Activated CD8-positive, alpha-beta T cell treated with anti-CD3 and anti-CD28 coated beads, Interleukin-2, amount 10 ng/mL, durations not matched to agents 7 days and 5 days (primary cell): ENCODE measurements at places on chromosomes 4 and X. TPM values are rescaled to one million over a fixed set of nuclear protein-coding genes. Genes with fewer than 3 reads are reported as not detected.

Gene GLRA2
- total RNA-seq, result not detected

DNA sequence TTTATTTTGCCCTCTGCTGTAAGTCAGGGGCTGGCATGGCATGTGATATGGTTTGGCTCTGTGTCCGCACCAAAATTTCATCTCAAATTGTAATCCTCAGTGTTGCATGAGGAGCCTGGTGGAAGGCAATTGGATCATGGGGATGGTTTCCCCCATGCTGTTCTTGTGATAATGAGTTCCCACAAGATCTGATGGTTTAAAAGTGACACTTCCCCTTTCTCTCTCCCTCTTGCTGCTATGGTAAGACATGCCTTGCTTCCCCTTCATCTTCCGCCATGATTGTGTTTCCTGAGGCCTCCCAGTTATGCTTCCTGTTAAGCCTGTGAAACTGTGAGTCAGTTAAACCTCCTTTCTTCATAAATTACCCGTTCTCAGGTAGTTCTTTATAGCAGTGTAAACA lies 72.0 kb upstream of the MSX1 start:
- H3K36me3 ChIP-seq, result peaks cover 4% of the 10 kb centered on the region
- no peak overlapping the region for H3K27ac ChIP-seq

Gene F8A2
- total RNA-seq, result not detected

Gene ZNF674
- 4.1 TPM for total RNA-seq

DNA sequence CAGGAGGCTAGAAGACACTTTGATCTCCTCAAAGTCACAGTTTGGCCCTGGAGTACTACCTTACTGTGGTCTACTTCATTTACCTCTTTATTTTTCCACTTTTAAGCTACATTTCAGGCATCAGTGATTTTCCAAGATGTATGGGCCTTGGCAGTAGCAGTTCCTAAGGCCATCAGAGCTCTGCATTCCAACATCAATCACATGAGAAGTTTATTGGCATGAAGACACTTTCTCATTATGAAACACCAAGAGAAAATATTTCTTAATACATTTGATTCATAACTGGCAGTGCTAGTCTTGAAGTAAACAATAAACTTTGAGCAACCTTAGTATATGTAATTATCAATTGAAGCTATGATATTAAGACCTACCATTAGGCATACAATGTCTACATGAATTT lies 178.1 kb downstream of the IL15 start:
- no peak for DNase-seq
- H3K4me1 ChIP-seq, result no peaks in the 10 kb centered on the region
- no peak overlapping the region for H3K27ac ChIP-seq
- H3K27me3 ChIP-seq, result no peaks in the 10 kb centered on the region
- no peak overlapping the region for H3K4me3 ChIP-seq
- no peaks in the 10 kb centered on the region for H3K36me3 ChIP-seq

DNA sequence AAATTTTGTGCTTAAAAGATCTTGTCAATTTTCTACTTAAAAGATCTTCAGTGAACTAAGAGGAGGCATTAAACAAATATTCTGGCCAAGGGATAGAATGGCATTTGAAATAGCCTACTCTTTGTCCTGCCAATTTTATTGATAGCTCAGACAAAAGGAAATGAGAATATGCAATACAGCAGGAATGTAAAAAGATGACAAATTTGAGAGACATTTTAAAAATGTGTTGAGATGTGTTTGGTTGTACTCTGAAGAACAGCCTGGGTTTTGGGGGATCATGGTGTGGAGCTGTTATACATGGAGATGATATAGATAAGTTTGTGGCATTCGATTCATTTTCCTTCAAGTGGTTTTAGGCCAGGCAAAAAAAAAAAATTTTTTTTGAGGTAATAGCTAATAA lies 11.6 kb upstream of the MAD2L1 start:
- no peaks in the 10 kb centered on the region for H3K36me3 ChIP-seq
- no peak overlapping the region for H3K4me3 ChIP-seq
- DNase-seq, result no peak
- H3K27ac ChIP-seq, result no peak overlapping the region

Gene ARX
- total RNA-seq, result not detected

- H3K27ac ChIP-seq, result no peak overlapping the region
- H3K4me1 ChIP-seq, result peaks cover 65% of the 10 kb centered on the region
- H3K27me3 ChIP-seq, result peaks cover 2% of the 10 kb centered on the region
- no peak overlapping the region for H3K4me3 ChIP-seq
- H3K36me3 ChIP-seq, result peaks cover 4% of the 10 kb centered on the region
- no peak for DNase-seq
Measured at GRCh38 chr4:78661086-78661690, 109.6 kb downstream of the ANXA3 start.

DNA sequence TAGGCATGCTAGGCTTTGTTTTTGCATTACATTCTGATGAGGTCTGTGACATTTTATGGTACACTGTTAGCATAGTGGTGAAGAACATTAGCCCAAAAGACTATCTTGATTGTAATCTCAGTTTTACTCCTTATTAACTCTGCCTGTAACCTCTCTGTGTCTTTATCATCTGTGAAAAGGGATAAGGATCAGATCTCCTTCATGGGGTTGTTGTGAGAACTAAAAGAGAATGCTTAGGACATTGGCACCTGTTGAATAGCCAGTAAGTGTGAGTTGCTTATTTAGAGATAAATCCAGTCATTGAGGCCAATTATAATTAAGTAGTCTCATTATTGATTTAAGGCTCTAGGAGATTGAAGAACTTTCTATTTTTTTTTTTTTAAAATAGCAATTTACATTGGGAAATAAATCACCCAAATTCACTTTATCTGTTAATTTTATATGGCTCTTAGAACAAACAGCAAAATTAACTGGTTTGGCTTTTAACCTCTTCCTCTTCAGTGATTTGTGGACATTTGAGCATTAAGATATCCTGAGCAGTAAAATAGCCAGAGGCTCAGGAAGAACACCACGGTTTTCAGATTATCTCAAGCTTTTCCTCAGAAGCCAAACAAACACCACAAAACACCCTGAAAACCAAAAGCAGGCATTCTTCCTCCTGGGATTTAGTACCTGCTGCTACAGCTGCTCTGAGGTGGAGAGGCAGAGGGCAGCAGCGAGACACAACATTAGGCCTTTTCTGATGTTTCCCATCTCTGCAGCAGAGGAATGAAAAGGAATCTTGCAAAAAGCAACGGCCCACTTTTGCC lies 192.9 kb downstream of the ARHGAP10 start:
- H3K27ac ChIP-seq, result no peak overlapping the region
- H3K4me1 ChIP-seq, result no peaks in the 10 kb centered on the region
- DNase-seq, result peak; percentile 33
- H3K36me3 ChIP-seq, result no peaks in the 10 kb centered on the region

DNA sequence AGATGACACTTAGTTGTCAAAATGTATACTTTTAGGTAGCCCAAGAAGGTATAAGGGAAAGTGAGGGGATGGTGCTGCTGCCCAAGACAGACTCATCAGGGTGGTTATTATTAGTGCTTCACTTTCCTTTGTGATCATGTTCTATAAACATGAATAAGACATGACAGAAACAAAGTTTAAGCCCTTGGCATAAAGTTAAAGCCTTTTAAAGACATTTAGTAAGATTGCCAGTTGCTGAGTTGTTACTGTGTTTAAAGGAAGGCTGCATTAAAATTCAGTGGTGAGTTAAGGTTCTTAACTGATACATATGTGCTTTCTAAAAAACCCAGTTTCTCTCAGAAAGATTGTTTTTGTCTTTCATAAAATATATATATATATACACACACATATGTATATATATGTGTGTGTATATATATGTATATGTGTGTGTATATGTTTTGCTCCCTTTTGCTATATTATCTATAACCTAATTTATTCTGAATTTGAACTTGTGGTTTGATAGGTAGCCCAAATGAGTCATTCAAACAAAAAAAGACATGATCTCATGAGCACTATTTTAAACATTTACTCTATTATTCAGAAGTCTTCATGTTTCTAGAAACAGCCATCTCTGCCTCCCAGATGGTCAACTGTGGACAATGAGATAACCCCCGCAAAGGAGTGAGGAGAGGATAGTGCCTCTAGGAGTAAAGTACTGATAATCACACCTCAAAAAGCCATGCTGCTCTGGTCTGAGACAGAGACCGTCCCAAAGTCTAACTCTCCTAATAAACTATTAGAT lies 98.1 kb upstream of the OTUD4 start:
- H3K36me3 ChIP-seq, result no peaks in the 10 kb centered on the region
- no peak overlapping the region for H3K4me3 ChIP-seq
- DNase-seq, result no peak
- H3K27ac ChIP-seq, result no peak overlapping the region

Gene PRDM8
- 3.7 TPM for total RNA-seq

Gene CD40LG
- total RNA-seq, result 5.1 TPM

GRCh38 chrX:74514384-74514783 lies 93.1 kb downstream of the SLC16A2 start:
- no peaks in the 10 kb centered on the region for H3K27me3 ChIP-seq
- no peaks in the 10 kb centered on the region for H3K36me3 ChIP-seq
- H3K27ac ChIP-seq, result no peak overlapping the region
- H3K4me1 ChIP-seq, result no peaks in the 10 kb centered on the region

Gene XAGE2
- not detected for total RNA-seq

DNA sequence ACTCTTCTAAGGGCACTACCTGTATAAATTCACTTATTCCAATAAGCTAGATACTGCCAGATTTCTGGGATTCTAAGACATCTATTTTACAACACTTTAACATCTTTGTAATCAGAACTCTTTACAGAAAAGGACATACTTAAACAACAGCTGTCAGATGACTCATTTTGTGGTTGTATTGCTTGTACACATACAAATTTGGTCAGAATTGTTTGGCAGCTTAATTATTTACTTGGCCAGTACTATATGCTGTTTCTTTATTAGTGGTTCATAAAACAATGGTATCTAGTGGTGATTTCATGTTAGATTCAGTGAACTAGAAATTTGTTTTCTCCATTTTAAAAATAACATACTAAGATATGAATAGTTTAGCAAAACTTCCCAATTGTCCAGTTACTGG lies 27.2 kb downstream of the PALLD start:
- H3K27ac ChIP-seq, result no peak overlapping the region
- DNase-seq, result no peak
- no peaks in the 10 kb centered on the region for H3K36me3 ChIP-seq
- no peaks in the 10 kb centered on the region for H3K4me1 ChIP-seq
- H3K4me3 ChIP-seq, result no peak overlapping the region

DNA sequence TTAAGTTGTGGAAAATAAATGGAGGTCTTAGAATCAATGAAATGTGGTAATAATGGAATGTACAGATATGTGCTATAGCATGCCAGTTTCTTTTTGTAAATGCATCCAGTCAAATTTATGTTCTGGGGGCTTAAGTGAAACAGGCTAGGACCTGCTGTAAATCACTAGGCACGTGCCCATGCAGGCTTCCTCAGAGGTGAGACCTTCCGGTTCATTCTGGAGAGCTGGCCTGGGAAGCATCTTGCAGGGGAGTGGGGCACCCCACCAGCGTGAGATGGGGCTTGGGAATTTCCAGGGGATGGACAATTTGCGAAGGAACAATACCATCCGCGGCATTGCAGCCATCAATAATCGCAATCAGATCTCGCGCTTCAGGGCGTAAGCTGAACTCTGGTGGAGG lies 80.1 kb downstream of the SORCS2 start:
- H3K4me1 ChIP-seq, result no peaks in the 10 kb centered on the region
- H3K4me3 ChIP-seq, result no peak overlapping the region
- H3K27me3 ChIP-seq, result no peaks in the 10 kb centered on the region
- H3K36me3 ChIP-seq, result no peaks in the 10 kb centered on the region
- H3K27ac ChIP-seq, result no peak overlapping the region
- no peak for DNase-seq
